ENCODE measurements at places on chromosomes 2 and 18.

DNA sequence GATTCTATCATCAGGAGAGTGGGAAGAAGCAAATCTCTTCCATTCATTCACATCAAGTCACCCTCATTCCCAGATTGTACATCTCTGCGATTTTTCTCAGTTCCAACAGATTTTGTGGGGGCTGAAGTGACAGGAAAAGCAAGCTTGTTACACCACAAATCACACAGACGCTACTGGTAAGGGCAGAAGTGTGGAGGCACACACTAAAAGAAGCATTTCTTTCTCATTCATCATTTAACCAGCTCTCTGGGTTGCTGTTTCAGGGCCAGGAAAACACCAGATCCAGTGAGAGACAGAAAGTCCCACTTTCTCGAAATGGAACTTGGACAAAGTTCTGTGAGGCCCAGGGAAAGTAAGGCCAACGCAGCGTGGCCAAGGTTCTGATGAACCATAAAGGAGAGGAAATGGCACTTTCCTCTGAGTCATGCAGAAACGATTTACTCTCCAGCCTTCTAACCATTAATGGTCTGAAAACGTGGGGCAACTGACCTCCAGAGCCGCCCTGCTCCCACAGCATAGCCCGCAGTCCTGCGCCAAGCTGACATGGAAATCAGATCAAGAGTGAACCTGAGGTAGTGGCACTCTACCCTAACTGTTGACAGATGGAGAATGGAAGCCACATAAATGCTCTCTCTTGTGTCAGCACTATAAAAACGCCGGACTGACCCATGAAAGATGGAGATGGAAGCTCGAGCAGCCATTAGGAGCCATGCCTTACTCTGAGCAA lies 191.0 kb downstream of the C1D start:
- no peak for DNase-seq

- peak; percentile 70 for DNase-seq
Observed at GRCh38 chr2:207165121-207166038, at the start of gene KLF7. TSS of gene KLF7 (minus strand) at chr2:207165948. CDS start at chr2:207165568, 380 bp downstream.

GRCh38 chr2:75587954-75588587 lies 27.3 kb upstream of the EVA1A start:
- no peak for DNase-seq

DNA sequence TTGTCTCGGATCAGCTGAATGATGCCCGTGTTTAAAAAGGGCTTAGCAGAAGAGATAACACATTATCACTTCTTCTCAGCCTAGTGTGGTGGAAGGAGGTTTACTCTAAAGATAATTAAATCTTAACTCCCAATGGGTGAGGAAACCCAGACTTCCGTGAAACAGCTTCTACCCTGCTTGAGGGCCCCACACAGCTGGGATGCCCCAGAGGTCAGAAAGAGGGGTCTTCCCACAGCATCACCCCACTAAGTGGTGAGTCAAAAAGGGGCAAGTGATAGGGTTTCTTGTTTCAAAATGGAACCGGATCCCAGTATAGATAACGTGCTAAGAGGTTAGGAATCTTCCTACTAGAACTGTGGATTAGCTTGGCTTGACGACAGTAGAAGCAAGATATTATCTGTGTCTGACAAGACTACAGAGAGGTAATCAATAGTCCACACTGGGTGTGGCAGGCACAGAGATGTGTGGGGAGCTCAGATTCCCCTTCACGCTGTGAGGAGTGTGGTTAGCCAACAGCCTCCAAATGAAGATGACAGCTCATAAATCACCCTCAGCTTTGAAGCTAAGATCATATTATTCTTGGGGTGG lies 129.6 kb upstream of the COPS8 start:
- DNase-seq: no peak

DNA sequence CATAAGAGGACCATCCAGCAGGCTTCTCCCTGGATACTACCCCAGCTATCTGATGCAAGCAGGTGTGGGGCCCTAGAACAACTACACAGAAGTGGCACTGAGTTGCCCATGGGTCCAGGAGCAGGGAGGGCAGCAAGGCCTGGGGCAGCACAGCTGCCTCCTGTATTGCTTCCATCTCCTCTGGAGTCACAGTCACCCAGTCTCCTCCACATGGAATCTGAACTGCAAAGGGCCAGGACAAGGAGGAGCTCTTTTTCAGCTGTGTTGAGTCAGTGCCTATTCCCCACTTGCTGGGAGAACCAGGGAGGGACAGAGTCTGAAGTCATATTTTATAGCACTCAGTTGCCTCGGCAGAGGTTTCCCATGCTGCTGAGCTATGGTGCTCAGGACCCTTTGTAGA lies 67.9 kb upstream of the ALPP start:
- no peak for DNase-seq

DNA sequence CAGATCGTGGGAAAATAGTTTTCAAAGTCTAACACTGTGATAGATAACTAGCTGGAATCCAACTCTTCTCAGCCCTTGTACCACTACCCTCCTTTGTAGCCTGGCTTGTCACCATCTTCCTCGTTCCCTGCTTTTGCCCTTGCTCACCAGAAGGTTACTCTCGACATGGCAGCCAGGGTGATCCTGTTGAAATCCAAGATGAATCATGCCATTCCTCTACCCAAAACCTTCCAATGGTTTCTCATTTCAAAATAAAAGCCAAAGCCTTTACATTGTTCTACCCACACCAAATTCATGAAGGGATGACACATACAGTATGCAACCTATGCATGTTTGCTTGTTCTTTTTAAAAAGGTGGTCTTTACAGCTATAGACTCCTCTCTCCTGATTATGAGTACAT lies 45.7 kb downstream of the STAT4 start:
- DNase-seq: no peak

DNA sequence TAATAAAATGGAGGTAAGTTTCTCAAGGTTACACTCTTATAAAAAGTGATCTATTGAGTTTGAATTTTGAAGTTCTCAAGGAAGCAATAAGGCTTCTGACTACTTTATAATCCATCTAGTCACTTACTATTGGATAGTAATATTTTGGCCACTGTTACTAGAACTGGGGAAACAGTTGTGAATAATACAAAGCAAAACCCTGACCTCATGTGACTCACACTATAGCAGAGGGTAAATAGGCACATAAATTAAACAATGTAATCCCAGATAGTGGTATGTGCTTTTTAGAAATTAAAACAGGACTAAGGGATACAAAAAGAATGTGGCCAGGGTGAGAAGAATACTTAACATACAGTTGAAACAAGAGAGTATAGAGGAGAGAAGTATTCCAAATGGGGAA lies 78.6 kb downstream of the CALCRL start:
- no peak for DNase-seq

All from CD4-positive, alpha-beta memory T cell (primary cell).